ENCODE measurements at places on chromosomes 5 and 9. TPM values are rescaled to one million over a fixed set of nuclear protein-coding genes. Genes with fewer than 3 reads are reported as not detected.
A peak's percentile ranks its signal among the peaks of the same experiment; 100 is the strongest.

The TLN1 gene
- 120 TPM for polyA plus RNA-seq

The HRCT1 gene
- 1.5 TPM for polyA plus RNA-seq

The HNRNPH1 gene
- 547 TPM for polyA plus RNA-seq

The RAB3C gene
- polyA plus RNA-seq = 0.69 TPM

The SPRY4 gene
- 86.6 TPM for polyA plus RNA-seq

The ANKRD18A gene
- not detected for polyA plus RNA-seq

The CCDC152 gene
- polyA plus RNA-seq = 4.1 TPM

The TMED7 gene
- 69.6 TPM for polyA plus RNA-seq

The ZNF462 gene
- 13.8 TPM for polyA plus RNA-seq

The ANKRD34B gene
- polyA plus RNA-seq = 0.68 TPM

The LAMC3 gene
- polyA plus RNA-seq = 1.0 TPM

The PKD2L2 gene
- polyA plus RNA-seq = 0.57 TPM

The NEURL1B gene
- 42.7 TPM for polyA plus RNA-seq

The CDH9 gene
- polyA plus RNA-seq = not detected

The MAMDC2 gene
- polyA plus RNA-seq = 8.2 TPM

The ADAMTSL1 gene
- polyA plus RNA-seq = 20.1 TPM

The SLC27A6 gene
- 0.87 TPM for polyA plus RNA-seq

The PCDHB13 gene
- 3.1 TPM for polyA plus RNA-seq

The LCN1 gene
- not detected for polyA plus RNA-seq

The LHX6 gene
- polyA plus RNA-seq = 5.8 TPM

The PRLR gene
- polyA plus RNA-seq = 0.15 TPM

The SNCB gene
- not detected for polyA plus RNA-seq

The STC2 gene
- polyA plus RNA-seq = 37.4 TPM

DNA sequence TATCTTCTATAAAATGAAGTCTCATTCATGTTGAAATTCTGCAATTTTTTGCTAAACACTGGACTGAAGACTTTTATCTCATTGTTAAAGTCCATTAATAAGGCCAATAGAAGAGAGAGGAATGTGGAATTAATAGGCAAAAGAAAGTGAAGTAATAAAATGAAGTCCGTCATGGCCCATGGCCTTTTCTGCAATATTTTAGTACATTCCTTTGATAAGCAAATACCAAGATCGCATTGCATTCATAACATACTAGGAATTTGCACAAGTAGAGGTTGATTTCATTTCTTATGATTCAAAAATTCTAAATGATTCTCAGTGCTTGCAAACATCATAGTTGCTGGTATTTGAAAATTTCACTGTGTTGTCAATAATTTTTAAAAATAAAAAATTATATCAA, 664.0 kb downstream of the NR2F1-AS1 start:
- DNase-seq = no peak

GRCh38 chr5:73820326-73820725, 194.3 kb downstream of the ARHGEF28 start:
- no peak for DNase-seq

DNA sequence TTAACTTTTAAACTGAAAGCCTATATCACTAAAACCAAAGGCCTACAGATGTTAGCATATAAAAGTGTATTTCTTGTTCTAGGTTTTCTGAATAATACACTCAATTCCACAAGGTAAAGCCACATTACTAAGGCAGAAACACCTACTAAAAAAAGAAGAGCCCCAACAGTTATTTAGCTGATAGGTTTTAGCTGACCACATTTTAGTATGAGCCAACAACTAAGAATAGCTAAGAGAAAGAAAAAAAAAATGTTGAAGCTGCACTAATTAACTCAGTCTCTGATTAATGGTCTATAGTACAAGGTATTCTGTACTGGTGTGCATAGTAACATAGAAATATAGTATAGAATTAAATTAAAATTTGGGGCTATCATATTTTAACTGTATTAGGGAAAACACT, 23.5 kb downstream of the ZFR start:
- DNase-seq = no peak

GRCh38 chr5:158007336-158007735, 148.4 kb upstream of the CLINT1 start:
- DNase-seq = peak; percentile 40

- DNase-seq = no peak
Observed at GRCh38 chr9:100662122-100662521, 84.2 kb downstream of the CAVIN4 start.

- no peak for DNase-seq
Observed at GRCh38 chr5:76805821-76806505, 12.9 kb upstream of the F2RL1 start.

DNA sequence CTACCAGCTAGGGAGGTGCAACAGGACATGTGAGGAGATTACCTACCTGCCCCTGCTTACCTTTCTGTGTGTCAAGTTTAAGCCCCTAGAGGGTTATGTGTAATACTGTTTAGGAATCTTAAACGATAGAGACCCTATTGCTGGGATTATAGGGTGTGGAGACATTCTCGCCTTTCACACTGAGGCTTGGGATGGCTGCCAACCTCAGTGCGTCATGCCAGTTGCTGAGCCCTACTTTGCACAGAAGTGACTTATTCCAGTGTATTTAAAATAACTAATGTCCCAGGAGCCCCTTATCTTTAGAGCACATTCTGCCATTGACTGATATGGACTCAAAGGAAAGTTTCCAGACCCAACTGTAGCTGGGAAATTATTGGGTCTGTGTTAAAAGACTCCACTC, 76.6 kb upstream of the XPA start:
- peak; percentile 23 for DNase-seq

GRCh38 chr5:138354926-138355378, 2.5 kb downstream of the KDM3B start:
- peak; percentile 69 for DNase-seq

DNA sequence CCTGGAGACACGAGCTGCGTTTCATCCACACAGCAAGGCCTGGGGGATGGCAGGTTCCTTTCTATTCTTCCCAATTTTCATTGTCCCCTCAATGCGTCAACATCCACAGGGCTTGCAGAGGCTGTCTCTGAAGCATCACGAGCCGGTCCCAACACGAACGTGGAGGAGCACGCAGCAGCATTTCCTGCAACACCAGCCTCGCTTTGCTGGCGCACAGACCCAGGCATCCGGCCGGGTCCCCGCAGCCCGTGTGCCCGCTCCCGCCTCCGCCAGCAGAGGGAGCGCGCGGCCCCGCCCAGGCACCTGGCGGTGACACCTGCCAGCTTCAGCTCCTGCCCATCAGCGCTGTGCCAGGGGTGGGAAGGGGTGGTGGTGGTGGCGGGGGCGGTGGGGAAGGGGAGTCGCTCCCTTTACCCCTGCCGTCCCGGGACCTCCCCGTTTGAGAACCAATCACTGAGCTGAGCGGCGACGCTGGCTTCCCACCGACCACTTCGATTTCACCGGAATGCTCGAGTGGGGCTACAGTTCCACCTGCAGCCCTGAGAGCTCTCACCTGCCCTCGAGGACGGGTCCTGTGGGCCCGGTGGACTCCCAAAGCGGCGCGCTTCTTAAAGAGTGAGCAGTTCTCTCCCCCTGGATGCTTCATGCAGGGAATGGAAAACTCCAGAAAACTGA, 464.5 kb downstream of the ICE1 start:
- no peak for DNase-seq

GRCh38 chr9:27125030-27125429, 16.0 kb downstream of the TEK start:
- peak; percentile 99 for DNase-seq

DNA sequence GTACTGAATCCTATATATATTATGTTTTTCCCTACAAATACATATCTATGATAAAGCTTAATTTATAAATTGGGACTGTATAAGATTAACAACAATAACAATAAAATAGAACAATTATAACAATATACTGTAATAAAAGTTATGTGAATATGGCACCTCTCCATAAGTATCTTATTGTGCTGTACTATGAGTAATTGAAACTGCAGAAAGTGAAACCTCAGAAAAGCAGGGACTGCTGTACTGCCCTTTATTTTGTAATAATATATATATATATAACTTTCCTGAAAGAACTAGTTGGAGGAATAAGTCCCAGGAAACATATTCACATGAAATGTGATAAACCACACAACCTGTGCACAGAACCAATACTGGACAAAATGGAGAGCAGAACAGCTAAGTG, 77.3 kb downstream of the PAM start:
- no peak for DNase-seq

- peak; percentile 96 for DNase-seq
Observed at GRCh38 chr9:134325813-134326723, at the start of gene RXRA. RXRA (plus strand) TSS chr9:134326455; CDS start chr9:134326632, 177 bp downstream.

DNA sequence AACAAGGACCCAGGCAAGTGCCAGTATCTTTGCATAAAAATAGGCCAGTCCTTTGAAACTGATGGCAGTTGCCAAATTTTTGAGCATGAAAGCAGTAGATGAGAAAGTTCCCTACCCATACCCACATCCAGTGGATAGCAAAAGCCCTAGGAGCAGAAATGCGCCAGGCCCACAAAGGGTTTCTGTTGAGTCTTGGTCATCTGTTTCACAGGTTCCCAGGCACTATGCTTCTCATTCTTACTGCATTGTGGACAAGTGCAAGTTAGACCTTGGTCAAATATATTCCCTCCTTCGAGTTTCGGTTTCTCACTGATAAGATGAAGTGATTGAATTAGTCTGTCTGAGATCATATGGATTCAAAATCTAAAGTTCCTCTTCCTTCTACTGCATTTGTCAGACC, 152.3 kb downstream of the NR3C1 start:
- no peak for DNase-seq

GRCh38 chr5:138458384-138458783, 6.9 kb upstream of the EGR1 start:
- DNase-seq = peak; percentile 38

DNA sequence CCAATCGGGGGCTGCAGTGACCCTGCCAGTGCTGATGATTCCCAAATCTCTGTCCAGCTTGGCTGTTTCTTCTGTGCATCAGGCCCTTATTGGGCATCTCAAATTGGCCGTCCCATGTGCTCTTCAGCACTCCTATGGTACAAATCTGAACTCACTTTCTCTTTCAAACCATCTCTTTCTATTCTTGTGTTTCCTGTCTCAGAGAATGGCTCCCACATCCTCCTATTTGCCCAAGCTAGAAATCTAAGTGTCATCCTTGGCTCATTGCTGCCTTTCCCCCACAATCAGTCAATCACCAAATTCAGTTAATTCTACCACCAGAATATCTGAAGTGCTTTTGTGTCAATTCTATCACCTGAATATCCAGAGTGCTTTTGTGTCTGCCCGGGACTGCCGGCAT, 336.6 kb downstream of the CWC27 start:
- DNase-seq = no peak

GRCh38 chr5:160470437-160471361, 49.0 kb downstream of the PTTG1 start:
- peak; percentile 68 for DNase-seq

GRCh38 chr5:169760229-169760628, 123.2 kb downstream of the DOCK2 start:
- DNase-seq = no peak

- no peak for DNase-seq
Observed at GRCh38 chr9:135969064-135969683, 8.0 kb upstream of the UBAC1 start.

- DNase-seq = peak; percentile 12
Observed at GRCh38 chr5:32583582-32584232, 1.6 kb upstream of the SUB1 start.

DNA sequence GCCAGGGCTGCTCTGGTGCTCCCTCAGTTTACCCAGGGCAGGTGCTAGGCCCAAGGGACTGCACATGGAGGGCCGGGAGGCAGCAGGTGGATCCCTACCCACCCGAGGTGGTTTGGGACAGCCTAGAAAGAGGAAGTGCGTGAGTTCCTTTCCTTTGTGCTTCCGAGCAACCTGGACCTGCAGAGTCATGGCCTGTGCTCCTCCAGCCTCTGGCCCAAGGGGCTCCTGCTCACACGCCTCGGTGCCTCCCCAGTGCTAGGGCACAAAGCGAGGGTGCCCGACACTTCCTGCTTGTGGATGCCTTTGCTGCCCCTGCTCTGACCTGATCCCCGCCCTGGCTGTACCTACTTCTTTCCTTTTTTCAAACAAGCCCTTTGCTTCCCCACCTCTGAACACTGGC, 79.3 kb downstream of the RXRA start:
- no peak for DNase-seq

DNA sequence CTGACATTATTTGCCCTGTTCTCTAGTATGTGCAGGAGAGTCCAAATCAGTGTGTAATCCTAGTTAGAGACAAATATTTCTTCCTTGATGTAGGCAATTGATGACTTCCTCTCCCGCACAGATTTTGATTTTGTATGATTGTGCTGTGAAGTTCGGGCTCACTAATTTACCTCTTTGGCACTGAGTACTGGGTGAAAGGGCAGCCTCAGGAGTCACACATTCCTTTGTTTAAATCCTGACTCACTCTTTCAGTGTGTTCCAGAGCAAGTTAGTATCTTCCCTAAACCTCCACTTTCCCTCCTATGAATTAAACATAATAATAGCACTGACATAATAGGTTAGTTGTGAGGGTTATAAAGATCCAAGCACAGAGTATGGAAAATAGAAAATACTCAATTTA, 269.7 kb downstream of the ISL1 start:
- no peak for DNase-seq

GRCh38 chr5:116389601-116390000, 185.0 kb downstream of the SEMA6A start:
- DNase-seq = no peak

GRCh38 chr9:14417237-14417636, 103.3 kb upstream of the NFIB start:
- DNase-seq = peak; percentile 62

DNA sequence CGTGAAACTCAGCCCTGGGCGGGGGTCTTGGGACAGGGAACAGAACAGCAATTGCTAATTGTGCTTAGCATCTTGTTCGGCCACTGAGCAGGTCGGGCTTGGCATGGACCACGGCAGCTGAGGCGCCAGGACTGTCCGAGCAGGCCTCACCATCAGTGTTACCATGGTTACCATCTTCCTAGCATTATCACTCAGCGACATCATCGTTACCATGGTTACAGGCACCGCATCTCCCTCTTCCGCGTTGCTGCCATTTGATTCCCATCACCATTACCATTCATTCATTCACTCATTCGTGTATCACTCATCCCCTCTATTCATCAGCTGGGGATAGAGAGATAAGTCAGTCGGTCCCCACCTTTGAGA, 81.0 kb upstream of the ZBTB43 start:
- DNase-seq = no peak

DNA sequence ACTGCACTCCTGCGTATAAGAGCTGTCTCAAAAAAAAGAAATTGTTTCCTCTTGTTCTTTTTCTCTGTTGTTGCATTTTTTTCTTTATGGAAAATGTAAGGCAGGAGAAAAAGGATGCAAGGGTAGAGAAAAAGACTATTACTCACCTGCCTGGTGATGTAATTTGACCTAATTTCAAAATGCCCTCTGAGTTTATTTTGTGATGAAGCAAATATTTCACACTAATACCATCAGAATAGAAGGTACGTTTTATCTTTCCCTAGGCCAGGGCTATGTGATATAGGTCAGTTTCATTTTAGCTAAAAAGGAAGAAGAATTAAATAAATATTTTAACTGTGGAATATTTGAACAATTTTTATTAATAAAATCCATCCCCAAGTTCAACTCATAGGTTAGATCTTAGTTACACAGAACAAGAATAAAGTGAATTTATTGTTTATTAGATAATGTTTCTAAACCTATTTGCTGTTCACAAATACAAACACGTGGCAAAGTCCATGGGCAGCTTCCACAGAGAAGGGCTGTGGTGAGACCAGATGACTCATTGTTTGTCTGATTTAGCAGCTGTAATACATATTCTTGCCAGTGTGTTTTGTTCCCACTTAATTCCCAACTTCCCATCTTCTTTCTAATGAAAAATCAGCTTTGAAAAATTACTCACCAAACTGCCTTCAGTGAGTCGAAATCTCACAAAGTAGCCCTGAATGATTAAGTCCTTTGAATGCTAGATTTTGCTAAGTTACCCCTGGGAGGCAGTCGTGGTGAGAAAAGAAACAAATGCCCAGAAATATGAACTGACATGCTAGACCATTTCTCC, 52.8 kb upstream of the CCDC112 start:
- DNase-seq = peak; percentile 56

- no peak for DNase-seq
Observed at GRCh38 chr9:23477908-23478307, 348.1 kb downstream of the ELAVL2 start.

Data from muscle of leg (tissue), 16 donors.